ENCODE measurements at places on chromosomes 12 and 14.

DNA sequence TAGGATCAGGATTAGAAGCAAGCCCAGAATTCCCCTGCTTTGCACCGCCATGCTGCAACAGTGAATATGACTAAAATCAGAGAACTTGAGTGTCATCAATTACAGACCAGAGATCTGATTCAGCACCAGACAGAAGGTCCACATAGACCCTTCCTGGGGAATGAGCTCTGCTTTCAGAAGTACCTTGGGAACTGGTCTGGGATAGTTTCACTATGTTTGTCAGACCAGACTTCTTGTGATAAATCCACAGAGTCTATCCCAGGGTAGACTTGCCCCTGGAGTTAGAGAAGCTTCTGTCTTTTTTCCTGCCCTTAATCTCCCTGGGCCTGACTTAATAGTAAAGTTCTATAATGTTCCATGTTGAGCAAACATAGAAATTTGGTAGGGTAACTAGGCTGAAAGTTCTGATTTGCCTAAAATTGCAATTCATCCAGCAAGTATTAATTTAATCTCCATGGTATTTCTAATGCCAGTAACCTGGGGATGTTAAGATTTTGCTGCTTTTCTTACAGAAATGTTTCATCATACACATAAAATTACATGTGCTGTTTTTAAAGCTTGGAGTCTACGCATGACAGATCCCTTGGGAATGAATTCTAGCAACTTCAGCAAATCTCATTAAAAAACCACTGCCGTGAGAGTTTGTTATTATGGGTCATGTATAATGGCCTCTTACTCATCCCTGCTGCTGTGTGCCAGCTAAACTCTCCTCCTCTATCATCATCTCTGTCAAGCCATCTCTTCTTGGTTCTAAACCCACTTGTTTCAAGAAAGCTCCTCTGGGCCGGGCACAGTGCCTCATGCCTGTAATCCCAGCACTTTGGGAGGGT lies 61.3 kb upstream of the METAP2 start:
- DNase-seq: no peak

GRCh38 chr12:85363382-85364190 lies 83.6 kb downstream of the ALX1 start:
- no peak for DNase-seq

DNA sequence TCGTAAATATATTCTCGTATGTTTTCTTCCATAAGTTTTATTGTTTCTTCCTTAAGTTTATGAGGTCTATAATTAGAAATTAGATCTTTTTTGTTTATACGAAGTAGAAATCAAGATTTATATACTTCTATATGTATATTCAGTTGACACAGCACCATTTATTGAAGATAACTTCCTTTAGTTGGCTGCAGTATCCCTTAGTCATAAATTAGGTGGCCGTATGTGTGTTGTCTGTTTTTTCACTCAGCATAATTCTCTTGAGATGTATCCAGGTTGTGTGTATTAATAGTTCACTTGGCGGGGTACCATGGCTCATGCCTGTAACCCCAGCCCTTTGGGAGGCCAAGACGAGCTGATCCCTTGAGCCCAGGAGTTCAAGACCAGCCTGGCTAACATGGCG lies 40.5 kb downstream of the CFAP54 start:
- no peak for DNase-seq

DNA sequence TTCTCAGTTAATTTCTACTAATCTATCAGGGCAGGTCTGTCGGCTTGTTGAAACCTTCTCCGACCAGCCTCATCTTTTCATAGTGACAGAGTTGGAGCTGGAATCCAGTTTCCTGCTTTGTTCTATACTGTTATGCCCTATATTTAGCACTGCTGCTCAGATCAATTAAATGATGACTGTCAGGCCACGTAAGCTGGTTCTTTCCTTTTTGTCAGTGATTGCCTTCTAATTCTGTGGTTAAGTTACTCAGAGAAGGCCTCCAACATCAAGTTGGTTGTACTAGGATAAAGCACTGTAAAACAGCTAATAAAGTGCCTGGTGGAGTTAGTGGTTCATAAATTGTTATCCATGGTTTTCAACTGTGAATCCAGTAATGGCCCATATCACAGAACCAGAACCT lies 22.6 kb downstream of the DERA start:
- no peak for DNase-seq

DNA sequence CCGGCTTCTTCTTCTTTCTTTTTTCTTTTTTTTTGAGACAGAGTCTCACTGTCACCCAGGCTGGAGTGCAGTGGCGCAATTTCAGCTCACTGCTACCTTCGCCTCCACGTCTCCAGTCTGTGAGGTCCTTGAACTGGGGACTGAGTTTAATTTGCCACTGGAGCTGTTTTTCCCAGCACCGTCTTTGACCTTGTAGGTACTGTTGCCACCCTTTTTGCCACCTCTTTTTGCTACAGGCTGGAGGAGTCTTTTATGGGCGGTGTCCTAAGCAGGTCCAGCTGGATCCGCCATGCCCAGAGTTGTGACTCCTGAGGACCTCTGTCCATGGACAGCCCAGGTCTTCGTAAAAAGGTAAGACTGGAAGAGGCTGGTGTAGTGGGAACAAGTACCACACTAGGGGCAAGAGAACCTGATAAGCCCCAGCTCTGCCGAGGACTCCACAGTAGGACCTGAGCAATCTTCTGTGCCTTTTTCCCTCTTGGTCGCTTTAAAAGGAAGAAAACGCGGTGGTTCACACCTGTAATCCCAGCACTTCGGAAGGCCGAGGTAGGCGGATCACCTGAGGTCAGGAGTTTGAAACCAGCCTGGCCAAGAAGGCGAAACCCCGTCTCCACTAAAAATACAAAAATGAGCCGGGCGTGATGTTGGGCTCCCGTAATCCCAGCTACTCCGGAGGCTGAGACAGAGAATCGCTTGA lies 946 bp downstream of the RNU4-2 start:
- DNase-seq: peak; percentile 14

- DNase-seq: no peak
Observed at GRCh38 chr12:57830393-57830792, 11.9 kb upstream of the AVIL start.

GRCh38 chr12:128801879-128802391 lies 21.8 kb downstream of the SLC15A4 start:
- DNase-seq: no peak
